Right ventricle myocardium superior (tissue), 1 donor: ENCODE measurements at places on chromosomes 4 and X.

GRCh38 chr4:147865926-147866325 lies 134.0 kb downstream of the ARHGAP10 start:
- DNase-seq: no peak

DNA sequence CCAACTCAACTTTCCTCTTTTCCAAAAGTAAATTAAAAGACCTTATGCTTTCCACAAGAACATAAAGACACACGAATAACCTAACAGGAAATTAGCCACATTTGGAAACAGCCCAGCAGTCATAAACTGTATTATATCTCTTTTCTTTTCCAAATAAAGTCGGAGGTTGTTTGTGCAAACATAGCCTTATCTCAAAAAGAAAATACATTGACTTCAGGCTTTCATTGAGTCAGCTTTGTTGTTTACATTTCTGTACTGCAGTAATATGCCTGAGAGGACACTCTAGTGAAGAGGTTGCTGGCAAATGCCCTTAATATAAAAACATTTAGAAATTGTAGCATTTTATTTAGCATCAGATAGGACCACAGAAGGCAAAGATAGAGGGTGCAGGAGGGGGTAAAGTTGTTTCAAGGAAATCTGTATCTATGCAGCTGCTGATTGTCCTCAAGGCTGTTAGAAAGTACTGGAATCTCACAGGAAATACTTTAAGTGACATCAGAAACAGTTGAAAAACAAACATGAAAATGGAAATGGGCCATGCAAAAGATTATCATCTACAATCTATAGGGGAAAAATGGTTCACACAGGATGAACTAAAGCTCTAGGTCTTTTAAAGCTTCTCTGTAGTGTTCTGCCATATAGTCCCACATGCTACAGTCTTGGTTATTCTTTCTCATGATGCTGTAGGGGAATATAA lies 14.5 kb downstream of the LNX1 start:
- no peak for DNase-seq

GRCh38 chr4:39061457-39061856 lies 575 bp upstream of the KLHL5 start:
- DNase-seq: no peak

GRCh38 chr4:113444386-113444785 lies 317.2 kb downstream of the CAMK2D start:
- no peak for DNase-seq

DNA sequence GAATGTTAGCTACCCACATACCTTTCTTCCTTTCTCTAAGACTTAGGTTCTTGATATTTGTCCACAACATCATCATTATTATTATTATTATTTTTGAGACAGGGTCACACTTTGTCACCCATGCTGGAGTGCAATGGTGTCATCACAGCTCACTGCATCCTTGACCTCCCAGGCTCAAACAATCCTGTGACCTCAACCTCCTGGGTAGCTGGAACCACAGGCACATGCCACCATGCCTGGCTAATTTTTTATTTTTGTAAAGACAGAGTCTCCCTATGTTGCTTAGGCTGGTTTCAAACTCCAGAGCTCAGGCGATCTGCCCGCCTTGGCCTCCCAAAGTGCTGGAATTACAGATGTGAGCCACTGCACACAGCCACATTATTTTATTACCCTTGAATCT lies 119.0 kb downstream of the CBR4 start:
- no peak for DNase-seq
